ENCODE measurements at places on chromosomes 16 and 17.

DNA sequence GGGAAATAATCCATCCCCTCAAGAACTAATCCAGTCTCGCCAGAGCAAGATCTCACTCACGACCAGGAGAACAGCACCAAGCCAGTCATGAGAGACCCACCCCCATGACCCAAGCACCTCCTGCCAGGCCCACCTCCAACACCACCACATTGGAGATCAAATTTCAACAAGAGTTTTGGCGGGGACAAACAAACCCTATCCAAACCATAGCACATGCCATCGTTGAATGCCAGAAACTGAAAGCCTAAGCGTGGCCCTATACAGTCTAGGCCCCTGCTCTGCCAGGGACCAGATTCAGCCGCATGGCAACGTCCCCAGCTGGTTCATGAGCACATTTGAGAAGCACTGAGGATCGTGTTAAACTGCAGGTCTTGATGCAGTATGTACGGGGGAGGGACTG lies 57.3 kb downstream of the AXIN2 start:
- no peak for DNase-seq

GRCh38 chr17:17779015-17779611 lies 57.7 kb downstream of the SREBF1 start:
- no peak for DNase-seq

DNA sequence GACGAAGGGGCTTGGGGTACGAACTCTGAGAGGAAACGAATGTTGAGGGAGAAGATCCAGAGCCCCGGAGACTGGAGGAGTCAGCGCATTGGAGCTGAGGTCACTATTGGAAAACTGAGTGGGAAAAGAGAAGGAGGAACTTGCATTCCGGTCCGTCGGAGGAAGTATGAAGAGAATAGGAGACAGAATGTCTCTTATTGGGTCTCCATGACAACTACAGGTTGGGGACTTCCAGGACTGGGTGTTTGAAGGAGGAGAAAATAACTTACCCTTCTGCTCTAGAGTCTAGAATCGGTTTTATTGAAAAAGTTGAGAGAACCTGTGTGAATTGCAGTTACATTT lies 537 bp downstream of the GOSR1 start:
- no peak for DNase-seq

- no peak for DNase-seq
Measured at GRCh38 chr16:87389245-87389644, 2.9 kb upstream of the MAP1LC3B start.

DNA sequence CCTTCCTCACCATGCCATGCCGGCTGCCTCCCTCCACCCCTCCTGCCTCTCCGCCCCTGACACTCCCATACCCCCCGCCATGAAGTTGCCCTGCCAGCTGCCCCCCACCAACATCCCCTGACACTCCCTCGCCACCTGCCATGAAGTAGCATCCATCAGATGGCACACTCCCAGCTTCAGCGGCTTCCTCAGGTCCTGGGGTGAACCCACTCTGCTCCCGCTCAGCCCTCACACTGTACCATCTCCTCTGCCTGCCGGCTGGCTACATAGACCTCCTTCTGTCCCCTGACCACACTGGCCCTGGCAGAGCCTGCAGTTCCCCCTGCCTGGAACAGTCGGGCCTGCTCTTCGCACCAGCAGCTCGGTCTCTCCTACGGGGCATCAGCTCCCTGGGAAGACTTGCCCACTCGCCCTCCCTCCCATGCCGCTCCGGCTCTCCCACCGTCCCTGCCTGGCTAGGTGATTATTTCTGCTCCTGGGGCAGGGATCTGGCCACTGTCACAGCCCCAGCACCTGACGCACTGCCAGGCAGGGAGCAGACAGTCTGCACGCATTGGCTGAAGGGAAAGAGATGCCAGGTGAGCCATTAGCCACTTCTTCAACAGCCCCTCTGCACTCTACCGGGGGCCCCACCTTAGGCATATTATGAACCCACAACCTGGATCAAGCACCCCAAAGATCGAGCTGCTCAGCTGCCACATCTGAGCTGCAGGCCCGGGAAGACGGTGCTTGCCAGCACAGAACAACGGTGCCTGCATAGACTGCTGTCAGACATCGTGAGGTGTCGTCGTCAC lies 9.0 kb downstream of the CANT1 start:
- no peak for DNase-seq

DNA sequence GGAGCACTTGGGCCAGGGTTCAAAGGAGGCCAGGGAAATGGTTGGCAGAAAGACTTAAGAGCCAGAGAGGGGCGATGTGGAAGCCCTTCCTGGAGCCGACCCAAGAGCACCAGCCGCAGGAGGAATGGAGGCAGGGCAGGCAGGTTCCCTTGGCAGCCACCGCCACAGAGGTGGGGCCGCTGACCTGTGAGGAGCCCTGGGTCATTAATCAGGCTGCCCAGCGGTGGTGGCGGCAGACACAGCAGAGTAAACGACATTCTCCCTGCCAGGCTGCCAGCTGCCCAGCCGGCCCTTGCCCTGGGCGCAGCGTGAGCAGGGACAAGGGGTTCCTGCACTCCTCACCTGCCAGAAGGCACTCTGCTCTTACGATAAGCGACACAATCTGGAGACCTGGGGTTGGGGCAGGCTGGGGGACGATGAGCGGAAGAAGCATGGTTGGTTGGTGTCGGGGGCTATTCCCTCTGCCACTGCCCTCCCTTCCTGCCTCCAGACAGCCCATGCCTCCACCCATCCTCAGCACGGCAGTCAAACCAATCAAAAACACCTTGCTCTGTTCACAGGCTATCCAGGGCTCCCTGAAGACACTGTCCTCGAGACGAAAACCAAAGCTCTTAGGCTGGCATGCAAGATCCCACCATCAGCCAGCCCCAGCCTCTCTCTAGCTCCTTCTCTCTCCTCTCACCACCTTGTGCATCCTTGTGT lies 40.9 kb downstream of the PLXDC1 start:
- DNase-seq, result no peak

DNA sequence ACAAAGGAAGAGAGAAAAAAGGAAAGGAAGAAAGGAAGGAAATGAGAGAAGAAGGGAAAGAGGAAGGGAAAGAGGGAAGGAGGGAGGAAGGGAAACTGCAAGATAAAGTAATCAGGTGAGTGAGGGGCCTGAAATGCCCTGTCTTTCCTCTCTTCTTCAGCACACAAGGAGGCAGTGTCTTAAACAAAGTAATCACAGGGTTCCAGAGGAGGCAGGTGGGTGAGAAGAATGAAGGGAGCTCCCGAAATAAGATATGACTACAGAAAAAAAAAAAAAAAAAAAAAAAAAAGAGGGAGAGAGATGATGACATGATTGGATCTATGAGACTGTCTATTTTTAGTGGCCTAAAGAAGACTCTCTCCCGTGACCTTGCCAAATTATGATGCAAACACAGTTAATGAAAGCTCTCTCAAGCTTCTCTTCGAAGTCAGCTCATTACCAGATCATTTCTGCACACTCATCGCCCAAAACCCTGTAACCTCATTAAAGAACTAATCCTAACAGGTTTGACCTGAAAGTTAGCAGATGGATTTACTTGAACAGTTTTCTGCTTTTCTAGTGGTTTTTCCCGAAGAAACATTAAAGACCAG lies 53.6 kb downstream of the CDH11 start:
- no peak for DNase-seq

DNA sequence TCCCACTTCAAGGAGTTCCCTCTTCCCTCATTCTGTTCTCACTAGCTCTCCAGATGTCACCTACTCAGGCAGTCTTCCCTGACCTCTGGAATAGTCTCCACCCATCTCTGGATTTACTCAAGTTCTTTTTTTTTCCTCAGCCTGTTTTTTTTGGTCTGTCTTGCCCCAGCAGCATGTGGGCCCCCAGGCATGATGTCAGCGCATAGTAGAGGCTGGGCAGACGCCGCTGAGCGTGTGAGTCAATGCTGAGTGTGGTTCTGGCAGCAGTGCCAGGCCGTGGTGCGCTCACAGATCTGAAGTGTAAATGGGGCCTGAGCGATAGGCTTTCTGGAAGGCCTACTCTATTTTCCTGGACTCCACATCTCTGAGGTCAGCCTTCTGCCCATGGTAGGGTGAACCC lies 2.7 kb upstream of the KCNJ18 start:
- no peak for DNase-seq

DNA sequence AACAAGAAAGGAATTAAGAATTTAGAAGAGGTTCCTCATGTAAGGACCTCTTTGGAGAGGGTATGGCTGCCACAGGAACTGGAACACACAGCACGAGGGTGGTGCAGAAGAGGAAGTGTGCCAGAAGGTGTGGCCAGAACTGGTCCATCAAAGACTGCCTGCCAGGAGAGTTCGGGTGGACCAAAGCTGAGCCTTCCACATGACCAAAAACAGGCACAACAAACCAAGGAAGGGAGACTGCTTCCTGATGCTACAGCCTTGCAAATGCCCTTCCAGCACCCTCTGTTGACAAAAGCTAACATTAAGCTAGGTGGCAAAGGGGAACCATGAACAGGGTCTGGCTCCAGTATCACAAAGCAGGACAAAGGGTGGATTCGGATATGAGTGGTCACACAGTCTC lies 125.8 kb upstream of the TMEM97 start:
- DNase-seq, result no peak
